IMR-90 (cell line): ENCODE measurements at places on chromosomes 3 and 15. TPM values are rescaled to one million over a fixed set of nuclear protein-coding genes. Genes with fewer than 3 reads are reported as not detected.

DNA sequence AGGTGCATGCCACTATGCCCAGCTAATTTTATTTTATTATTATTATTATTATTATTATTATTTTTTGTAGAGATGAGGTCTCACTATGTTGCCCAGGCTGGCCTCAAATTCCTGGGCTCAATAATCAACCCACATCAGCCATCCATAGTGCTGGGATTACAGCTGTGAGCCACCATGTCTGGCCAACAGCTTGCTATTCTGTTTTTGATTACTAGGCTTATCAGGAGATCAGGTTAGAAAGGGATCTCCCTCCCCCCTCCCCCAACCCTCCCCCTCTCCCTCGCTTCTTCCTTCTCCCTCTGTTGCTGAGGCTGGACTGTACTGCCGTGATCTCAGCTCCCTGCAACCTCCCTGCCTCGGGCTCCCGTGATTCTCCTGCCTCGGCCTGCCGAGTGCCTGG lies 8.6 kb downstream of the CLN6 start:
- DNase-seq: no peak

DNA sequence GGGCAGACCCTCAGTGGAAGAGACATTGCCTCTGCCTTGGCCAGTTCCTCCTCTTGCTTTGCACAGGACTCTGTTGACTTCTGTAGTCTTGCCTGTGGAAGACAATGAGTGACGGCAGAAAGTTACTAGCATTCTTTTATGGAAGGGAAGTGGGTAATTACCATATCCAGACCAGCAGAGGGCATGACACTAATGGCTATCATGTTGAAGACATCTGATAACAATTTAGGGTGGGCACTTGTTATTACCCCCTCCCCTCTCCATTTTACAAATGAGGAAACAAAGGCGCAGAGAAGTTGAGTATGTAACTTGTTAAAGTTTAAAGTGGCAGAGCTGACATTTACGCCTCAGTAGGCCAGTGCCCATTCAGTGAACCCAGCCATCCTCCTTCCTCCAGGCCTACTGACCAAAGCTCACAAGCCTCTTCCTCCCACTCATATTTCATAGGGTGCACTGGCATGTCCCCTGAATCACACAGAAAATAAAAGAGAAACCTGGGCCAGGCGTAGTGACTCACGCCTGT lies 48.2 kb upstream of the FMN1 start:
- no peak for DNase-seq

CEP19 gene
- 1.1 and 1.7 TPM in 2 replicates for total RNA-seq

DNA sequence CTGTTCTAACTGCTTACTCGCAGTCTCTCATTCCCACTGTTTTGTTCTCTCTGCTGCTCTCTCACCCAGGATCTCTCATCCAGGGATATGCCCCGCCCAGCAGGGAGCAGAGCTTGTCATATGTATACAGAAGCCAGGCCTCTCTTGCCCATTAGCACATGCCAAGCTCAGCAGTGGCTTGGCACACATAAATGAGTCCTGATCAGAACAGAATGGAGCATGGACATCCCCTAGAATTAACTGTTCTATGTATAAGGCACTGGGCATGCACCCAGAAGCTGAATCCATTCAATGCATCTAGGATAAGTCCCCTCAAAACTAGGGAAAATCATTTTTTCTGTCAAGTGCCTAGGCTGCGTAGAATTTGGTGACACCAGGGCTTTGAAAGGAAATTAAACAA lies 61.6 kb downstream of the IGSF11 start:
- no peak for DNase-seq
